Jurkat, Clone E6-1 (cell line): ENCODE measurements at places on chromosomes 12 and 14.

DNA sequence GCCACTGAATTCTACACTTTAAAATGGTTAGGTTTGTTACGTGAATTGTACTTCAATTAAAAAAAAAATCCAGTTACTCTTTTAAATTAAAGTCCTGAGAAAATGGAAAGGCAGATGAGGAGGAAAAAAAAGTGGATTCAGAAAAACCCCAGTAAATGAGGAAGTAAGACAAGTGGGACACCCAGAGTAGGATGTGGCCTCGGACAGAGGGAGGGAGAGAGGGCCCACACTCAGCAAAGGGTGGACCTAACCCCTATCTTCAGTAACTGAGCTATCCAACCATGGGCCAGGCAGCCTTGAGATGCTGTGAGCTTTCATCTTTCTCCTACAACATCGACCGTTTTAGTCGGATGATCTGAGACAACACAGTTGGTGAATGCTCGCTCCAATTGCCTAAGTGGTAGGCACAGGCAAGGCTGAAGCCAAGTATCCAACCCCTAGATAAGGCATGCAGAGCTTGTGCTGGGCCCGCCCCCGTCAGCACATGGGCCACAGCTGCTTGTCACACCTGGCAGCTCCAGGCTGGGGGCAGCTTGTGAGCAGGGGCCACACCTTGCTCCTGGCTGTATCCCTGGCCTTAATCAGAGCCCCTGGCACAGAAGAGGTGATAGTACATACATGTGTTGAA lies 142.1 kb downstream of the TTC7B start:
- DNase-seq: no peak

GRCh38 chr12:25940886-25941285 lies 17.6 kb upstream of the RASSF8 start:
- no peak for DNase-seq

DNA sequence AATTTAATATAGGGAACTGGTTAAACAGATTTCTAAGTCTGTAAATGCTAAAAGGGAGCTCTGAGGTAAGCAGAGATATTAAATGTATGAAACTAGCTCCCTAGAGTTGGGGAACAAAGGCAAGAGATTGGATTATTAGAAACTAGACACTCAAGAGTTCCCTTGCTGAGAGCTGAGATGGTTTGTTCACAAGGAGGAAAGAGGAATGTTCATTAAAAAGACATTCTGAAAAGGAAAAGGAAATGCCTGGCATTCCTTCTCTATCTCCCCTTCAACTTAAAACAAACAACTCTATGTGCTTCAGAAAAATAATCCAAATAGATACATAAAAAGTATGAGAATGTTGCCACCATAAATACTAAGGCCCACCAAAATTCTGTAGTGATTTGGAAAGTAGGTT lies 73.7 kb downstream of the GALNT4 start:
- DNase-seq: no peak

- DNase-seq: no peak
Measured at GRCh38 chr14:48842785-48843184, 743.4 kb downstream of the RPS29 start.

DNA sequence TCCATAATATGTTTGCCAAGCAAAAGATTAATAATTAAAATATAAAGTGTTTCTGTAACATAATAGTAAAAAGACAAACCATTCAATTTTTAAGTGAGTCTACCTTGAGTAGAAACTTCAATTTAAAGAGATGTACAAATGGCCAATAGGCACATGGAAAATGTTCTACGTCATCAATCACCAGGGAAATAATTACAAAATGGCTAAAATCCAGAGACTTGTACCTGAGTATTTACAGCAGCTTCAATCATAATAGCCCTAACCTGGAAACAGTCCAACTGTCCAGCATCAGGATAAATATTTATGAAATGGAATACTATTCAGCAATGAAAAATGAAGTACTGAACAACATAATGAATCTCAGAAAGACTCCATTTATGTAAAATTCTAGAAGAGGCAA lies 95.5 kb upstream of the FAR2 start:
- DNase-seq: peak; percentile 42

- no peak for DNase-seq
Measured at GRCh38 chr12:131764738-131765137, 53.8 kb downstream of the SFSWAP start.
